ENCODE measurements at places on chromosomes 16 and 17.

DNA sequence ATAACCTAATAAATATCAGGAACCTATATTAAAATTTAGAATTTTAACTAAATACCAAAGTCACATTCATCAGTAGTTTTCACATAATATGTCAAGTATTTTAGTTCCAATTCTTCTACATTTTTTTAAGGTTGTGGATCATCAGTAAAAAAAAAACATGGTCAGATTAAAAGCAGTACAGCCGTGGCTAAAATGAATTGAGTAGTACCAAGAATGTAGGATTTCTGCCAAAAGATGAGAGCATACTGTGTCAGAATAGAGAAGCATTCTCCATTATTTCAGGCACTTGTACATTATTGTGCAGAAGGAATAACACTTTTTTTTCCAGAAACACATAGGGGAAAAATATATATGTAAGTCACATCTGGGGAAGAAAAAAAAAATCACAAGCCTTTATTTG is 1176.1 kb downstream of the CDH11 start:
- no peak for DNase-seq

DNA sequence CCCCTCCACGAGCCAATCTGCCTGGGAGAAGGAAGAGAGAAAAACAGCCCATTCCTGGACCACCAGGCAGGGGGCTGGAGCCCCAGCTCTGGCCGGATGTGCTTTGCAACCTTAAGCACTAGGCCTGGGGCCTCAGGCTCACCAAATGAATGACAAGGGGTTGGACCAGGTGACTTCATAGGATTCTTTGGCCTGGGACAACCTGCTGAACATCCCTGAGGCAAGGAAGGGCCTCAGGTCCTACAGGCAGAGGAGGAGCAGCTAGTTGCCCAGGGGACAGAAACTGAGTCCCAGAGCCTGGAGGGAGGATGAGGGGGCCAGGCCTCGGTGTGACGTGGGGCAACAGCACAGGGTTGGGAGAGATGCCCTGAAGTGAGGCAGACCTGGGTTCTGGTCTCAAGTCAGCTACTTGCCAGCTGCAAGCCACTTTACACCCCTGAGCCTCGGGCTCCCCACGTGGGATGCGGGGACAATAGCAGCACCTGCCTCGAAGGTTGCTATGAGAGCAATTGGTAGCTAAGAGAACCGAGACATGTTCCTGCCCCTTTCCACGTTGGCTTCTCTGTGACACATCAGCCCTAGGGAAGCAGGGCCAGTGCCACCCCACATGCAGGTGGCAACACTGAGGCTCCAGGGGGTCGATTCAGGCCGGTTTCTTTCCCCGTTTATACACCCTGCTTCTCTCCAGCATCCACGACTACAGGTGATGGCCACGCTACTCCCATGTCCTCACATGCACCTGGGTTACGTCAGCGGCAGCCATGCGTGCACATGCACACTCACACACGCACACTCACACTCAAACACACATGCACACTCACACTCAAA is 42.6 kb downstream of the CFAP20 start:
- DNase-seq = no peak

DNA sequence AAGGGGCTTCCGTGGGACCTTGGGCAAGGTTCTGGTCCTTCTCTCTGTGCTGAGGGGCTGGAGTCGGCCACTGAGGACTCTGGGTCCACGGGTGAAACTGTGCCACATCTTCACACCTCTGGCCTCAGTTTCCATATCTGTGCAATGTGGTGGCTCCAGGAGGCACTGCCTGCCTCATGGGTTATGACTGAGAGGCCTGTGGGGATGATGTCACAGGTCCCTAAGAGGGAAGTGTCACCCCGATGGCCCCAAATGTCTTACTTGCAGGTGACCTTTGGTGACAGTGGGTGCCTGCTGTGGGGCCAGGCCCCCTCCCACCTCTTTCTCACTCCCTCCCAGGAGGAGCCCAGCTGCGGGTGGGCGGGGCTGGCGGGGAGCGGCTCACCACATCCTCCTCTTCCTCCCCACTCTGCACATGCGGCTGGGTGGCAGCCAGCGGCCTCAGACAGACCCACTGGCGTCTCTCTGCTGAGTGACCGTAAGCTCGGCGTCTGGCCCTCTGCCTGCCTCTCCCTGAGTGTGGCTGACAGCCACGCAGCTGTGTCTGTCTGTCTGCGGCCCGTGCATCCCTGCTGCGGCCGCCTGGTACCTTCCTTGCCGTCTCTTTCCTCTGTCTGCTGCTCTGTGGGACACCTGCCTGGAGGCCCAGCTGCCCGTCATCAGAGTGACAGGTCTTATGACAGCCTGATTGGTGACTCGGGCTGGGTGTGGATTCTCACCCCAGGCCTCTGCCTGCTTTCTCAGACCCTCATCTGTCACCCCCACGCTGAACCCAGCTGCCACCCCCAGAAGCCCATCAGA is at the start of gene IL21R:
Gene IL21R, plus strand, starts transcription at position 407 of the 801 bp plus-strand sequence. CDS start 27,898 bp downstream, outside the sequence.
- no peak for DNase-seq

DNA sequence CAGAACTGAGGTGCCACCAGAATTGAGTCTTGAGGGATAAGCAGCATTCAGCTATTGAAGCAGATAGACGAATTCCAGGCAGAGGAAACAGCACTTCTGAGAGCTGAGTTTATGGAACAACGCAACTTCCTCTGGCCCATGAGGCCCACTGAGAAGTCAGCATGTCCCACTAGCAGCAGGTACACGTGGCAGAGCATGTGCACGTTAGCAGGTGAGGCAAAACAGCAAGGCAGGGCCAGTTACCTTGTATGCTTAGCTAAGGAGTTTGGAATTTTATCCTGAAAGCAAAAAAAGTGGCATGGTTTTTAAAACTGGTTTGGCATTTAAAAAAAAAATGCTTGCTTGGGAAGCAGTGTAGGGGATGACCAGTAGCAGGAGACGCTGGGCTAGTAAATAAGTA is 305.6 kb downstream of the CPPED1 start:
- DNase-seq = no peak

DNA sequence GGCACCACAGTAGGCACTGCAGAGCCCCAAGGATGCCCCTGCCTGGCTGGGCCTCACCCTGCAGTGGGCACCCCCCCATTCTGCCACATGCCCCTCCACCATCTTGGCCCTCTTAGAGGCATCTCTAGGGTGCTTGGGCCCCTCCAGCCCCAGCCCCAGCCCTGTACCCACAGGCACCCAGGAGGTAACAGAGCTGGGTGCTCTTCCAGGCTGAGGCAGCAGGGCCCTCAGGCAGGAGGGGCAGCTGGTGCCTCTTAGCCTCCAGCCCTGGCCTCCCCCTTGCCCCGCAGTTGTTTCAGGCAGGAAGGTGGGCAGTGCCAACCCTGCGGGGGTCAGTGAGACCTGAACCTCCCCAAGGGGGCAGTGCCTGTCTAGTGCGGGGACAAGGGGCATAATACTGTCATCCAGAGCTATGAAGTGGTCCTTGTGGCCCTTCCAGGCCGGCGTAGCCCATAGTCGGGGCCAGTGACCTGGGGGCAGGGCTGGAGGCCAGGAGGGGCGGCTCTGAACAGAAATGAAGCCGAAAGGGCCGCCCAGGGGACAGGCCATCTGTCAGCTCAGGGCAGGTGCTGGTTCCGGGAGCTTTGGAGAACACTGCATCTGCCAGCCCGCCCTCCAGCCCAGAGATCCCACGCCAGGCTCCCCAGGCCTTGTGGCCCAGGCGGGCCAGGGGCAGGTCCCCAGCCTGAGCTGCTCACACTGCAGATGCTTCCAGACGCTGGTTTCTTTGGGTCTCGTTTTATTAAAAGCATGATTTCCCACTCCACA is 4.9 kb upstream of the AATK start:
- DNase-seq = no peak

DNA sequence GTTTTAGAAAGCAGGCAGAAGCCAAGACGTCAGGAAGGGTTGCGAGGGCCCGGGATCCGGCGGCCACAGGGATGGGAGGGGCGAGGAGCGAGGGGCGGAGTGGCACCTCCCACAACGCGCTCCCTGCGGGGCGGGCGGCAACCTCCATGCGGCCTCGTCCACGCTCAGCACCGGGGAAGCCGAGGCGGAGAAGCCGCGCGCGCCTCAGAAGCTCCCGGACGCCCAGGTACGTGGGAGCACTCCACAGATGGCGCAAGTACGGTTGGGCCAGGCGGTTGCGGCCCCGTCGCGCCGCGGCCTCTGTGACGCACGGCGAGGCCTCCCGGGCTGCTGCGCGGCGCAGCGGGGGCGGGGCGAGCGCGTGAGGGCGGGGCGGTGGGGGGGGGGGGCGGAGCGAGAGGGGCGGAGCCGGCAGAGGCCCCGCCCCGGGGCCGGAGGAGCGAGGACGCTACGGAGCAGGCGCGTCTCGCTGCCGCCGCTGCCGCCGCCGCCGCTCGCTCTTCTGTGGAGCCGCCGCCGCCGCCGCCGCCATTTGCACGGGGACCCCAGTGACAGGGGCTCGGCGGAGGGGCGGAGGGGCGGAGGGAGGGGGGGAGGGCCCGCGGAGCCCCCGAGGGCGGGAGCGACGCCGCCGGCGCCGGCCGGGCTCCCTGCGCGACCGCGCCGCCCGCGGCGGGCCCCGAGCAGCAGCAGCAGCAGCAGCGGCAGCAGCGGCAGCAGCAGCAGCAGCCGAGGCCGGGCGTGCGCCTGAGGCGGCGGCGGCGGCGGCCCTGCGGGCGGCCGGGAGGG is at the start of gene TENT4B:
Gene TENT4B, plus strand, starts transcription at position 500 of the 789 bp plus-strand sequence. CDS start 316 bp downstream, outside the sequence.
- DNase-seq = no peak

DNA sequence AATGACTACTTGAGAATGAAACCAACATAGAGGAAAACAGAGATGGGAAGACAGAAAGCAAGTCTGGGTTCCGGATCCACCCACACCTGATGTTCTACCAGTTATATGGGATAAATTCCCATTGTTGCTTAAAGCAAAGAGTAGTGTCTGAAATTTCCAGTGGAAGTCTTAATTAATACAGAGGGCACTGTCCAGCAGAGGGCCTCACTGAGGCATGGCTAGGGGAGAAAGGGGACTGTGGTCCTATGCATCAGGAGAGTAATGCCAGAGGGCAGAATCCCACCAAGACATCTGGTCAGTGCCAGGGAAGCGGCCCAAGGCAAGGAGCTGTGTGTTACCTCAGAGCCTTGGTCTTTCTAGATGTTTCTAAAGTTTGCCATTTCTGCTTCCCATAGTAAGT is 7.5 kb upstream of the UMOD start:
- no peak for DNase-seq

GRCh38 chr16:61024180-61024900 is 1011.9 kb downstream of the CDH8 start:
- no peak for DNase-seq

GRCh38 chr16:2507665-2508064 is 6.1 kb upstream of the ATP6V0C start:
- no peak for DNase-seq

GRCh38 chr17:56885312-56885657 is 28.6 kb downstream of the TRIM25 start:
- no peak for DNase-seq

DNA sequence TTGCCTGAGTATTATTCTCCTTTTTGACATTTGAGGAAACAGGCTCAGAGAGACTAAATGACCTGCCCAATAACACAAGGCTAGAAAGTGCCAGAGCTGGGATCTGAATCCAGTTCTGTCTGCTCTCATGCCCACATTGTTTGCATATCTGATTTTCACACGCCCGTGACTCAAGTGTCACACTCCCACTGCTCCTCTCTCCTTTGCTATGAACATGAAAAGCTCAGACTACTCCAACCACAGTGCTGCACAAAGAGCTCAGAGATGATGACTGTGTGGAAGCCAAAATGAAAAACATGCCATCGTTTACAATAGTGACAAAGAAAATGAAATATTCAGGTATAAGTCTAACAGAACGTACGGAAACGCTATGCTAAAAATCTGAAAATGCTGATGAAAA is 107.9 kb downstream of the SMG6 start:
- no peak for DNase-seq

- no peak for DNase-seq
Measured at GRCh38 chr17:73564843-73565242, 79.4 kb downstream of the SDK2 start.

- DNase-seq = no peak
Measured at GRCh38 chr17:34222722-34223497, 32.2 kb upstream of the CCL2 start.

DNA sequence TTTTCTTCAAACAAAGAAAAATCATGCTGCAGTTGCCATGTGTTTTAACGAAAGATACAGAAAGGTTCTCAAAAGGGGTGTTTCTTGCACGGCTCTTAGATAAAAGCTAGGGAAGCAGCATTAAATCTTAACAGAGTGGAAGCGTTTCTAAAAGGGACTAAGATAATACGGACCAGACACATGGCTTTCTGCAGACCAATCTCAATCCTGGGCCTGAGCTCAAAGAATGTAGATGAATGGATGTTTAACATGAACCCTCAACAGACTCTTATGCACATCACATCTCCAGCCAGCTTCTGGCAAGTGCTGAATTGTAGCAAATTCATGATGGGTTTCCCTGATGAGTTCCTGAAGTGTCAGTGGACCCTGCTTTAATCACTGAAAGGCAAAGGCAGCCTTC is 80.2 kb upstream of the COX10 start:
- DNase-seq = no peak

DNA sequence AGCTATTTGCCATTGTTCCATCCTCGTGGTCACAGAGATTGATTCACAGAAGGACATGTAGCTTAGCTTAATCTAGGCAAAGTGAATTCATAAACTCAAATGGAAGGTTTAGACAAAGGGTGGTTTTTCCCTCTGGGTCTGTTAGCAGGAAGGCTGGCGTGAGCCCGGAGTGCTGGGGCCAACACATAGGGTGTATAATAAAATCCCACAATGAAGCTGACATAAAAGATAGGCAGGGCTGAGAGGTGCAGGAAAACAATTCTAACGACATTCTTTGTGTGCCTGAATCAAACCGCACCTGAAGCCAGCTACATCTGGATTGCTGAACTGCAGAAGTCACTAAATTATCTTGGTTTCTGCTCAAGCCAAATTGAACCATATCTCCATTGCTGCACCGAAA is 173.9 kb downstream of the MAF start:
- no peak for DNase-seq

GRCh38 chr17:7113273-7114071 is 1.1 kb downstream of the ASGR2 start:
- DNase-seq = no peak

DNA sequence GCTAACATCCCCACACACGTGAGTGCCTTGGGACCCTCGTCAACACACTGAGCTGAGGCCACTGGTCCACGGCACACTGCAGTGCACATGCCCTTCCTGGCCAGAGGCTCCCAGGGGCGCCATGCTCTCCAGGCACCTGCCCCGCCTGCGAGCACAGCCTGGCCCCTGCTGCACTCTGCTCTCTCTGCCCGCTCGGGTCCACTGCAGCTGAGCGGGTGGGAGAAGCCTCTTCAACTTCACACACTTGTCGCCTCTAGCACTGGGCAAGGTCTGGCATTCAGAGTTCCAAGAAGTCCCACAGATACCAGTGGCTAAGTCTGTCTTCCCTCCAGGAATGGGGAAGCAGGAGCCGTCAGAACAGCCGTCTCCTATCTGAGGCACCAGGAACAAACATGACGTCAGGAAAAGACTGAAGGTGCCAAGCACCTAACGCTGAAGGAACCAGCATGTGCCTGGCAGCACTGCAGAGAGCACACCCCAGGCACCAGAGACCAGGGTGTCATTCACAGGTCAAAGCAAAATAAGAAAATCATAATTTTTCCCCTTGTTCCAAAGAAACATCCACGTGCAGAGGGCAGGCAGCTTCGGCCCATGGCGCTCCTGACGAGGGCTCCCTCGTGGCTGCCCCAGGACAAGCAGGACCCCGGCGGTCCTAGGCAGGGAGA is 82.9 kb downstream of the ZNF778 start:
- DNase-seq = no peak

- DNase-seq = no peak
Measured at GRCh38 chr16:87828907-87829621, 40.2 kb downstream of the SLC7A5 start.

- no peak for DNase-seq
Measured at GRCh38 chr16:46974352-46974751, 878 bp upstream of the DNAJA2 start.
